ENCODE measurements at places on chromosomes 2 and 18.

DNA sequence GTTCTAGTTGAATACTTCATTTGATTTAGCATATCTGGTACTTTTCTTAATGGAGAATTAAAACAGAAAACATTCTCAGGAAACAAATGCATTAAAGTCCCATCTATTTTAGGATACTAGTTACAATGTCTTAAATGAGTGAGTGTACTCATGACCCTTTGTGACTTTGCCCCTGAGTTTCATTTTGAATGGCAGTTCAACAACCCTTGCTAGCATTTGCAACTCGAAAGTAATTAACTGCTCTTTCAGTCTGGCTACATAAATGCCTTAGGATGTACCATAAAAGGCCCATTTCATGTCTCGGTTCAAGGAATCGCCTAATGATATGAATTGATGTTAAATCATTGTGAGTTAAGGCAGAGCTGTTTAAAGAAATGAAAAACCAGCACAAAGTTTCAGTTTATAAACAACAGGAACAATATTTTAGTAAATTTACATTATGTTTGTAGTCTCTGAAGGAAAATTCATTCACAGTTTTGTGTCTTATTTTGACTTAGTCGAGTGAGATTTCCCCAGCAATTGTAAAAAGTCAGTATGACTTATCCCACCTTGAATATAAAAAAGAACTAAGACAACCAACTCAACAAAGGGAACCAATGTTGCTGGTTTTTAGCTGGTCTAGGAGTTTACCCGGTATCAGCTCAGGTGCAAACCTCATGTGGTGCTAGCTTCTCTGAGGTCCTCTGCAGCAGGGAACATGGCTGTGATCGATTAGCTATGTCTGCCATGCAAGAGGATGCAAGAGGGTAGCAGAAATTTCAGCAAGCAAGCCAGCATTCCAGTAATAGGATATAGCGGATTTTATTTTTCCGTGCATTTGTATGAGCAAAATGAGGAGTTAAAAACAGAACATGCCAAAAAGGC lies 386.2 kb downstream of the PTPRM start:
- no peak for DNase-seq

DNA sequence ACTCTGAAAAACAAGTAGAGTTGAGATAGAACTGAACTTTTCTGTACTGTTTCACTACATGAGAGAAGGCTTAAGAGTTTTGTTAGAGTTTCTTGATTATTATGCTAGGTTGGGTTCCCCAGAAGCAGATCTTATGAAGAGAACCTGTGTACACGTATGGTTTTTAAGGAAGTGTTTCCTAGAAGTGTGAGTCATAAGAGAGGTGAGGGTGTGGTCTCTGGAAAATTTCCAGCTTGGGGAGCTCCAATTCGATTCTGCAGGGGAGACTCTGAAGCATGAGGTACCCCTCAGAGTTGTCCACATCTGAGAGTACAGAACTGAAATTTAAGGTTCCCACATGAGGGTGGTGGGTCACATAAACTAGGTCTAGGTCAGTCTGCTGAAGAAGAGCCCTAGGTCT lies 83.3 kb upstream of the MAP2 start:
- no peak for DNase-seq

- DNase-seq: no peak
Observed at GRCh38 chr18:61955644-61956043, 62.8 kb upstream of the RNF152 start.

- DNase-seq: no peak
Observed at GRCh38 chr2:112760149-112760548, 4.3 kb downstream of the CKAP2L start.

DNA sequence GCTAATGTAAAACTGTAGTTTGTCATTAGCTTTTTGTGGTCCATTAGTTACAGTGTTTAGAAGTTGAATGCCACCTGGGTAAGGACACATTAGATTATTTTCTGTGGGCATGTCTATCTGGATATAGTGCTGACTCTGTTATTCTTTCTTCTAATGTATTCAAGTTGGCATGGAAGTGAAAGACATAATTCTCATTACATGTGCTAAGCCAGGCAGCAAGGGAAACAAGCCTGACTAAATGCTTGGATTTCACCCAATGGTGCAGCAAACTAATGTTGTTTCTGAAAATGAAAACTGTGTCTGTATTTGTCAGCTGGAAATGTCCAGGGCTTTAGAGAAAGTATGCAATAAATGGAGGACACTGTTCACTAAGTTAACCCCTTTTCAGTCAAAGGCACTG lies 100.7 kb downstream of the NUP35 start:
- peak; percentile 34 for DNase-seq

DNA sequence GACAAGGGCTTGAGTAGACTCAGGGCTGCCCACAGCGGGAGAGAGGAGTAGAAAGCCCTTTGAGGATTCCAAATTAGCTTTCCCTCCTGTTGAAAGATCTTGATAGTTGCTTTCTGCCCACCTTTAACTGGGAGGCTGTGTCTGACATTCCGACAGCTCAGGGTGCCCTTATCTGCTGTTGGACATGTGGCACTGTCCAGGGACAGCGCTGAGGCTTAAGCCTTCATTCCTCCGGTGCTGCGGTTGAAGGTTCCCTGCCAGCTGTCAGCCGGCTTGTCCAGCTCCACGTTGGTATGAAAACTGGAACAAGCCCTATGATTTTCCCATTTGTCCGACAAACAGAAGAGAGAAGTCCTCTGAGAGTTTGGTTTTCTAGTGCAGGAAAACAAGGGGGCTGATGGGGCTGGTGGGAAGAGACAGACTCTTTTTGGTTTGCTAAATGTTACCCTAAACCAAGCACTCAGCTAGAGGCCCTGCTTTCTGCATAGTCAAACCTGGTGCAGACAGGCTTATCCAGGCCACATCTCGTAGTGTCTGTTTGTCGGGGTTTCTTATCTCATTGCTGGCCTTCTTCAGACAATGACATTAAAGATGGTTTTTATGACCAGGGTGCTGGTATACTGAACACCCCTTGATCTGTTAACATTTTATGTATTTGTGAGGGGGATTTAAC lies 24.5 kb downstream of the GREB1 start:
- DNase-seq: peak; percentile 38

DNA sequence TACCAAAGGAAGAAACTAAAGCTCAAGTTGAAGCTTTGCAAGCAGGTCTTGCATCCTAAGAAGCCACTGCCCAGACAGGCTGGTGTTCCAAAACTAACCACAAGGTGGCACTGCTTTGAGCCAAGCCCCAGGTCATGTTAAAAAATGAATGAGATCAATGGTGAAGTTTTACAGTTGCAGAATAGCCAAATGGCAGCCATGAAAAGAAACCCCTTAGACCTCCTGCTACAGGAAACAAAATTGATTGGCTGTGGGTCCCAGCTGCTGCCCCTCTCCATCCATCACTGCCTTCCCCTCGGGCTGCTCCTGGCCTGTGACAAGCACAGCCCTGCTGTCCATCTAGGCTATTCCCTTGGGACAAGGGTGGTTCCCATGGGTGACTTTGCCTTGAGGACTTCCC lies 20.7 kb upstream of the MREG start:
- peak; percentile 63 for DNase-seq

Measured in right hindlimb (tissue), 1 donor.